ENCODE measurements at places on chromosomes 4 and X.
A peak's percentile ranks its signal among the peaks of the same experiment; 100 is the strongest.

- DNase-seq: no peak
Measured at GRCh38 chr4:76979236-76979635, 29.7 kb downstream of the SEPTIN11 start.

GRCh38 chr4:110989125-110989524, 366.2 kb upstream of the PITX2 start:
- no peak for DNase-seq

GRCh38 chrX:21674430-21675186, 16.5 kb upstream of the KLHL34 start:
- no peak for DNase-seq

DNA sequence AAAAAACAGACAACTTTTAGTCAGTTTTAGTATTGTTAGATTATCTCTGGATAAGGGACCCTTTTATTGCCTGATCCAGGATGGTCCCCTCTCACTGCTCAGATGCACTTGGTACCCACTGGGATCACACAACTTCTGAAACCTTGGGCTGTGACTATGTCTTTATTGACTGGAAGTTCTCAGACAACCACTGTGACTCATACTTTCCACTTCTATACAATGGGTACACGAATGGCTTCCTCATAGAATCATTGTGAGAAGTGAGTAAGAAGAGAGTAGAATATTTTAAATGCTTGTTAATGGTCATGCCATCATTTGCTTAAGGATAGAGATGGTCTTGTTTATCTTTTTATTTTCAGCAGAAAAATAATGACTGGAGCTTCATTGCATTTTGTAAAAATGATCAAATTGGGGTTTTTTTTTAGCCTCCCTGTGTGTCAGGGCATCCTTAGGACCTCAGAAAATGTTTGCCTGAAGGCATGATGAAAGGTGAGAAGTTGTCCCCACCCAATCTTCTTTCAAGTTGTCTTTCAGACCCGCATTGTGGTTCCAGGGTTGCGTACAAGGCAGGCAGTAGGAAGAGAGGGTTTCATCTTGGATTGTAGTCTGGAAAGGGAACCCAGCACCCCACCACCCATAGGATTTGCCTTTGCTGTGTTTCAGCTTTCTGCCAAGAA, 115.1 kb downstream of the CPEB2 start:
- DNase-seq: no peak

GRCh38 chrX:31603411-31604120, 531.7 kb upstream of the FTHL17 start:
- no peak for DNase-seq

DNA sequence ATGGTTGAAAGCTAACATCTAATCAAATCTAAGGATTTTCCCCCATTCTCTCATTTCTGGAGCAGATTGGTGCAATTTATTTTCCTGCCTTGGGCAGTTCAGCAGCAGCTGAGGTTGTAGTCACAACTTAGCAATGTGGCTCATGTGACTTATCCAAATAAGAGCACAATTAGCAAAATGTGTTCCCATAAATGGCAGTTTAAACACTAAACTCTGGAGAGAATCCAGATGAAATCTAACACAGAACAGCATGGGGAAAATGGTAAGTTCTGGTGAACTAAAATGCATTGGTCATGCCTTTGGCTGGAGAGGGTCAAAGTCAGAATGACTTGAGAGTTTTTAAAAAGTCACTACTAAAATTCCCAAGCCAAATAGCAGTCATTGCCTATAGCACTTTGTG, 422.6 kb upstream of the DIPK2B start:
- no peak for DNase-seq

GRCh38 chr4:146458594-146458993, 63.1 kb downstream of the SLC10A7 start:
- DNase-seq: no peak

DNA sequence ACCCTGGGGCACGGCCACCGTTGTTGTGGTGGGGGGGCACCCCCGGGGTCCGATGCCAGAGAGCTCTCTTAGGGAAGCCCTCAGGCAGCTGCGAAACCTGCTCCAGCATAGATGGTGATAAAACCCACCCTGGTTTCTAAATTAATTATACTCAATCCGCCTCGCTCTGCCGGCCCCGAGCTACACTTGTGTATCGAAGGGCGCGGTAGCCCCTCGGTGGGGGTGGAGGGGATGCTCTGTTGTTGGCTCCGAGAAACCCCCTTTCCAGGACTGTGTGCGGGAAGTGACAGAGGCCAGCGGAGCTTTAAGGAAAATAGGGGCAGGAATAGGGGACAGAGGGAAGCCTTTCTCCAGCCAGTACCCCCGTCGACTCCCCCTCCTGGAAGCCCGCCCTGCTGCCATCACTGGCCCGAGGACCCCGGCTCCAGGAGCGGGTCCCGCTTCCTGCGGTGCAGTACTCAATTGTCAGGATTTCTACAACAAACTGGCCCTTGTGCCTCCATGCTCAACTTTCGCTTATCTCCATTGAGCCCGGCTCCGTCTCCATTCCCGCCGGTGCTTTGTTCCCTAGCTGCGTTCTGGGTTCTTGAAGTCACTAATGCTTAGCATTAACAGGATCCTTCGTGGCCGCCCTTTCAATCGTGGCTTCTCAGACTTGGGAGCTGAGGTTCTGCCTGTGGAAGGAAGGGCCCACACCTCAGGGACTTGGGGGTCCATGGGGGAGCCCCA, 408.2 kb downstream of the BCOR start:
- DNase-seq: peak; percentile 69

- no peak for DNase-seq
Measured at GRCh38 chr4:10656988-10657387, 27.6 kb downstream of the CLNK start.

GRCh38 chr4:84632092-84632491, 49.2 kb downstream of the CDS1 start:
- DNase-seq: no peak

DNA sequence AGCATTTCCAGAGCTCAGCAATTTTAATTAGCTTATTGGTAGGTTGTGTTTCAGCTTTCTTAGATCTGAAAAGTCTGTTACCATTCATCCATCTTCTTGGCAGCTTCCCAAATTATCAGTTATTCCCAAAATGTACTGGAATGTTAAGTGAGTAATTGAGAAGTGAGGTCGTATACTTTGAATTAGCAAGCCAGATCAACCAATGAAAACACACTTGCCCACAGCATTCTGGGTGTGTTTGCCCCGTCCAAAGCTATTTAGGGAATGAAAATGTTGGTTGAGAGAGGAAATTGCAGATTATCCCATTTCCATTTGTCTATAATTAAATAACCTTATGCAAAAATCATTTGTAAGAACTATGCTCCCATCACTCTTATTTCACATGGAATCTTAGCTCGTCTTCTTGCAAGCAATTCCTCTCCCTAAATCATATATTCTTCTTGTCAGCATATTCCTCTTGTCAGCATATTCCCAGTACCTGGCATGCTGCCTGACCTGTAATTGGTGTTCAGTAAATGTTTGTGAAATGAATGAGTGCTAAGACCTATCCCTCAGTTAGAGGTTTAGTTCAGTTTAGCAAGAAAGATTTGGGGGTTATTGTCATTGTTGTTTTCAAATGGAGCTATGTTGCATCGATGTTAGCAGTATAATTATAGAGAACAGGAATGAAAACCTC, 23.3 kb upstream of the ANTXR2 start:
- DNase-seq: no peak

DNA sequence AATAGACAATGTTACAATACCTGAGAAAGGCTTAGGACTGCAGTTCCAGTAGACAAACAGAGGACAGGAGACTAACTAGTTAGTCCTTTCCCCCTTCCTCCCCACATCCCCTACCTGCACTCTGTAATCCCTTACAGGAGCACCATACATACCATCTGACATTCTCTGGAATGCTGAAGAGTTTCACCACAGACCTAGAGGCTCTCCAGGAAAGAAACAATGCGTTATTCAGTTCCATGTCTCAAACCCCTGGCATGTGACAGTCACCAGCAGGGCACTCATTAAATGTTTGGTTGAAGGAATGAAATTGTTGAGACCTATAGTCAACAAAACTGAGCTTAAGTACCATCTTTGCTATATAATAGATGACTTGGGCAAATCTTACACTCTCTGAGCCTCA, 100.2 kb upstream of the USP38 start:
- DNase-seq: no peak

DNA sequence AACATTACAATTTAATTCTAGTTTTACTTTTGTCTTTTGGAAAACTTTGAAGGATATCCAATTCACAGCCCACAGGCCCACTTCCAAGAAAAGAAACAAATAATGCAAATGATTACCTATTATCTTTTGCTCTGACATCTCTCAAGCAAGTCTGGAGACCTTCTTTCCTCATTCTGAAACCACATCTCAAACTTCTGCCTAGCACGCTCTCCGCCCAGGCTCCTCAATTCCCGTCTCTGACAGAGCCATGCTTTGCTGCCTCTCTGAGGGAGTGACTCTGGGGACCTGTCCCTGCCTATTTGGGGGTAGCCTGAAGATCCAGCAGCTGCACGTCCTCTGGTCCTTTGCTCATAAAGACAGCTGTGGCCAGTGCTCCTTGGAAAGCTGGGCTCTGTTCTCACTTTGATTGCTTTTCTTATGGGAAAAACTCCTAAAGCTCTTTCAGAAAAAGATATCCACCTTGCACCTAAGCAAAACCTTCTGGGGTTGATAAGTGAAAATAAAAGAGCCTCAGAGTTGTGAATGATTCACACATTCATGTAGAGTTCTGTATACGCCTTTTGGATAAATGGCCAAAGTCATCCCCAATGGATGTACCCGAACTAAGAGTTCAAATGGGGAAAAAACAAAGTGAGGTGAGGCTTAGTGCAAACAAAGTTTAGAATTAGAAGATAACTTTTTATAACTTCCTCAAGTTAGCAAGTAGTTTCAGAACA, 72.4 kb upstream of the TNIP3 start:
- no peak for DNase-seq

DNA sequence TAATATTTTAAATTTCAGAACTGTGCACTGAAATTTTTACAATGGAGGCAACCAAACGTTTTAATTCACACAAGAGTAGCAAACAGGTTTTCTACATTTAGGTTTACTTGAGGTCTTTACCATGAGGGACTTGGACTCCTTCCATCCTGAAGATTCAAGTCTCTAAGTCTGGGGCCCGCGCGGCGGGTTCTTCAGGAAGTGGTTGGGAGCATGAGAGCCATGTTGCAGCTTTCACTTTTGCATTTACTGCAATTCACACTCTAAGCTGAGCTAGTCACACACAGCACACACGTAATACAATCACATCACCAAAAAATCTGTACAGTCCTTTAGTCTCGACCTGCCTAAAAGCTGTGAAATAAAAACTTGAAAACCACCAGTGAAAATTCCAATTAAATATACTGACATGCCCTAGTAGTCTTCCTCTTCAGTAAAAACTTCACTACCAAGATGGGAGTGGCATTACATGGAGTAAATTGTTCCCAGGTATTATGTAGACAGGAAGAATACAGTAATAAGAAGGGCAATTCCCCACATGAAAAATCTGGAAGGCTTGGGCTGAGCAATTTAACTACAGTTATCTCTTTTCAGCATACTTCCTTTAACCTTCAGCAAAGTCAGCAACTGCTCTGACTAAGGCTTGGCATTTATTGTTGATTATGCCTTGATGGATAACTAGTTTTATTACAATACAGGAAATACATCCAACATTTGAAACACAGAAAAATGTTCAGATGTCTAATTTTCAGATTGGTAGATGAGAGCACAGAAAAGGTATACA, 571.1 kb upstream of the DIPK2B start:
- no peak for DNase-seq

GRCh38 chrX:136525738-136526606, 6.0 kb upstream of the VGLL1 start:
- peak; percentile 36 for DNase-seq

DNA sequence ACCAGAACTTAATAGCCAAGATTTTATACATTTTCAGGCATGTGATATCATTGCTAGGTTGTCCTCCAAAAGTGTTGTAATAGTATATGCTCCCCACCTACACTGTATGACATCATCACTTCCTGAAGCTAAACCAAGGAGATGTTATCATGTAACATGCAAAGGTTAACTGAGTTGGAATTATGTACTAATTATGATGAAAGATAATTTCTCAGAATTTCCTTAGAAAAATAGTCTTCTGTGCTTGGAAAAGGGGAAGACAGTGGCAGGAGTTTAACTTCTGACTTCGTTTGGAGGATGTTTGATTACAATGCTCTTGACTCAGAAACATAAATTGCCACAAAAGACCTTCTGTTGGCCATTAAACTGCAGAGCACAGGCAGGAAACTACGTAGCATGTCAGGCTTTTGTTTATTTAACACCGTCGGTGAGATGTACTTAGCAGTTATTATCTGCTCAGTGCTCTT, 83.6 kb upstream of the GUCY1A1 start:
- no peak for DNase-seq

DNA sequence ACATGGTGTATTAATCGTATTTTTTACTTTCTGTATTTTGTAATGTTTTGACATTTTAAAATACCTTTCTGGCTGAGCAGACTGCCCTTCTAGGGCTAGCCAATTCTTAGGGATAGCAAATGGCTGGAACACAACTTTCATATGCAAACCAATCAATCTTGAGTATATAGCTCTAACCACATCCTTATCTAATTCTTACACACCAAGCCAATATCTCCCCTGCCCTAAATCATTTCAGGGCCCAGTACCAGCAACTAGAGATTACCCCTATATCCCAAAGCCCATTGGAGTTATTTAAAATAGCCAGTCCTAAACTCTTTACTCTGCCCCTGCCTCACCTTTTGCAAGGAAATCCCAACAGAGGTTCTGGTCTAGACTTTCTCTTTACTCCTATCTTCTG, 58.3 kb downstream of the INTS12 start:
- DNase-seq: no peak

DNA sequence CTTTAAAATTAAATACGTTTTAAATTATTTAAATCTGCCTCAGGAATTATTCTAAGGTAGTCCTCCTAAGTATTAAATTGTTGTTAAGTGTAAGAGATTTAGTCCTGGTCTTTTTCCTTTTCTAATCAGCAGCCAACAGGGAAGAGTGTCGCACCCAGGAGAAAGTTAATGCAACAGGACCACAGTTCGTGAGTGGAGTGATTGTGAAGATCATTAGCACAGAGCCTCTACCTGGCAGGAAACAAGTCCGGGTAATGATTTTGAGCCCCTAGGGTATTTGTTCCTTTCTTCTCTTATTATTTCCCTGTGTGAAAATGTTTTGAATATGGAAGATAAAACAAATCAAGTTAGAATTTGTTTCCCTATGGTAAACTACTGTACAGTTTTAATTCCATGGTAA, 13.4 kb downstream of the LARP7 start:
- no peak for DNase-seq

- no peak for DNase-seq
Measured at GRCh38 chr4:30265716-30266115, 454.5 kb upstream of the PCDH7 start.

DNA sequence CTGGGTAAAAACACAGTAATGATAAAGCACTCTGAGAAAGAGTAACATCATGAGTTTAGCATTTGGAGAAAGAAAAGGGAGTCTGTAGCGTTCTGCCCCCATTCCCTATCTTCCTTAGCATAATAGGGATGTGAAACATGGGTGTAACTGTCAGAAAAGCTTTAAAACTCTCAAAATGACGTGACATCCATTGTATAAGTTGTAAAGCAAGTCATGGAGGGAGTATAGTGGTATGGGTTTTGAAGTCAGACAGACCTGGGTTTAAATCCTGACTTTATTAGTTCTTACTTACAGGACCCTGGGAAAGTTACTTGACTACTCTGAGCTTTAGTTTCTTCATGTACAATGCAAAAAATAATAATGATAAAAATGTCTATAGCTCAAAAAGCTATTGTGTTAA, 17.1 kb downstream of the FBXO8 start:
- DNase-seq: no peak
